ENCODE measurements at places on chromosomes 11 and 22.

- DNase-seq: peak; percentile 37
Observed at GRCh38 chr11:1776331-1776851, 12.7 kb upstream of the CTSD start.

DNA sequence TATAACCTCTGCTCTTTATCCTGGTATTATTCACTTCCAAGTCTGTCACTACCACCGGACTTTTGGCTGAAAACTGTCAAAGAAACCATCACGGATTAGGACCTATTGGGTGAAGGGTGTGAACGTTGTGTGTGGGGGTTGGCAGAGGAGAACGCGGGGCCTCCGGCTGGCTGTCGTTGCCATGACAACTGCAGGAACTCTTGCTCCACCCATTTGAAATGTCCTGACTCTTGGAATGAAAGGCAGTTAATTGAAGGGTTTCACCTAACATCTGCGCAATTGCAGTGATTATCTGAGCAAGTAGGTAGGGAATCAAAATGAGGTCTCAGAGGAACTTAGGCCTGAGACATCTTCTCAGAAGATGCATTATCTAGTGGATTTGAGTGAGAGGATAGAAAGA, 60.9 kb upstream of the CLMP start:
- no peak for DNase-seq

DNA sequence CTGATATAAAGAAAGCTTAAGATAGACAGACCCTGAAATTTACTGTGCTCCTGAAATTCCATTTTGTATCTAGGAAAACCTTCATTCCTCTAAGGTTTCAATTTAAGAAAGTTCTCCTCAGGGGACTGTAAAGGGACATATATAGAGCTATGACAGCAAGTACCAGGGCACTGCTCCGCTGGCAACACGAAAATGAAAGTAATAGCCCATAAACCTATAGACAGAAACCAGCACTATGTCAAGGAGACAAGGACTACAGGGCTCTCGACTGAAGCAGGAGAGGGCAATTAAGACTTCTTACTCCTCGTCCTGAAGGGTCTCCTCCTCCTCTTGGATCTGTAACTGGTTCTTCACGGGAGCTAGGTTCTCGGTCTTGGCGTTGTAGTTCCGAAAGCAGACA, 6.9 kb downstream of the FEZ1 start:
- DNase-seq: no peak

- DNase-seq: no peak
Observed at GRCh38 chr11:123051634-123052033, 10.3 kb downstream of the HSPA8 start.

- DNase-seq: no peak
Observed at GRCh38 chr11:66330931-66331330, 5.3 kb downstream of the RIN1 start.

DNA sequence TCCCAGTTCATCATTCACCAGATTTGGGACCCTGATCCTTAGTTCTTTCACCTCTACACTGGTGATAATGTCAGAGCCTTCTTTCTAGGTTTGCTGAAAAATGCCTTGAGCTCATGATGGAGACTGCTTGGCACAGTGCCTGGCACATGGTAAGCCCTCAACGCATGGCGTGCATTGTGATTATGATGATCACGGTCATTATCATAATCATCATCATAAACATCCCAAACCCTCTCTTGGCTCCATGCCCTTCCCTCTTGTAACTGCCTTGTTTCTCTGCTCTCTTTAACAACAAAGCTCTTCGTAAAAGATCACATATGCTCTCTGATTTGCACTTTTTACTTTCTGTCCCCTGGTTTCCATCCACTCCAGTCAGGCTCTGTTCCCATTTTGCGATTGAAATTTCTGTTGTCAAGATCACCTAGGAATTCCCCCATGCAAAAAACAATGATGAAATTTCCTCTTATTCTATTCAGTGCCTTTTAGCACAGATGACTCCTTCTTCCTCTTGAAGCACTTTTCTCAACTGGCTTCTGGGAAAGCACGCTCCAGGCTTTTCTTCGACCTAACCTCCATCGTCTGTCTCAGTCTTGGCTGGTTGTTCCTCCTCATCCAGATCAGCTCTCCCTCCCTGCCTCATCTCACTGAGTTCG, 479.1 kb downstream of the OPCML start:
- no peak for DNase-seq

DNA sequence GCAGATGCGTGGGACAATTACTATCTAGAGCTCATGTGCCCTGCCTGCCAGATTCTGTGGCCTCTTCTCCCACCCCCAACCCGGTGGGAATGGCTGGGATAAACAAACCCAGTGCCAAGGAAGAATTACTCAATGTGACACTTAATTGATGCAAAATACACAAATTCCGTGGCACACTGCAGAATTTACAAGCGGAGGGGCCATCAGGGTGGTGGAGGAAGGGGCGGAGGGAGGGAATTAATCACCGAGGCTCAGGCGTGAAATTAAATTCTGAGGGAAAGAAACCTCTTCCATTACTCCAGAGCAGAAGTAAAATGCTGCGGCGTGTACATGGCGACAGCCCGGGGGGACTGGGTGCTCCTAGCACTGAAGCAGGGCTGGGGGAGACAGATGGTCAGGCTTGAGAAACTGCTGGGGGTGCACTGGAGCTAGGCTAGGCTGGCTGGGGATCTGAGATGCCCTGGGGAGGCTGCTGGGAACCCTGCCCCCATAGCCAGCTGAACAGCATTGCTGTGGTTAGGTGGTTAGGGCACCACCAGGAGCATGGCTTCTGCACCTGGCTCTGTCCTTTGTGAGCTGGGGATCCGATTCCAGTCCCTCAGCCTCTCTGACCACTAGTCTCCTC, 200.6 kb downstream of the CEP164 start:
- DNase-seq: no peak

GRCh38 chr11:40393511-40393910, 1065.9 kb downstream of the LRRC4C start:
- DNase-seq: no peak

DNA sequence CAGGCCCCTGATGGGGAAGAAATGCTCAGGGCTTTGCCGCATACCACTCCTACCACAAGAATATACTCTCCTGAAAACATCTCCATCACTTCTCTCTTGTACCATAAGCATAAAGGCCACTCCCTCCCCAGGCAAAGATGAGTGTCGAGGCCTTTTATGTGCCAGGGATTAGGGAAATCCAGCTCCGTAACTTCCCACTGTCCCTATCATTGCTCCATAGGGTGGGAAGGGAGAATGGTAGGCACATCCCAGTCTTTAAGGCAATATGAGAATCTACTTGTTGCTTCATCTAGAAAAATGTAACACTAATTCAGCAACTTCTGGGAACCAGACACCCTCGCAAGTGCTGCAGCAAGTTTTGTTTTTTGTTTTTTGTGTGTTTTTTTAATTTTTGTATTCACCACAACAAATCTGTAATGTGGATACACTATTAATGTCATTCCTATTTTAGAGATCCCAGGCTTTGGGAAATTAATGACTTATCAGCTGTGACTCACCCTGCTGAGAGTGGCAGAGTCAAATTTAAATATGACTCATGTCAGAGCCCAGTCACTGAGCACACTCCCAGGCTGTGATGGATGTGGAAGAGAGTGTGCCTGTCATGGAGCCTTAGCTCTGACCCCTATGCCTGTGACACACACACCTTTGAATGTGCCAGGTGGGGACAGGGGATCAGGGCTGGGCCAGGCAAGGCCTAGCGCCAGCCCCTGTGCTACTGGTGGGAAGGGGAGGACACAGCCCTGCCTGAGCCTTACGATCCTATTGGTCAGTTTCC, 23.4 kb downstream of the PANX1 start:
- no peak for DNase-seq

- DNase-seq: peak; percentile 54
Observed at GRCh38 chr11:117229411-117229810, 2.5 kb downstream of the PCSK7 start.

- DNase-seq: no peak
Observed at GRCh38 chr11:20688761-20689160, 19.4 kb downstream of the NELL1 start.
